ENCODE measurements at places on chromosomes 1 and 21.
A peak's percentile ranks its signal among the peaks of the same experiment; 100 is the strongest.

DNA sequence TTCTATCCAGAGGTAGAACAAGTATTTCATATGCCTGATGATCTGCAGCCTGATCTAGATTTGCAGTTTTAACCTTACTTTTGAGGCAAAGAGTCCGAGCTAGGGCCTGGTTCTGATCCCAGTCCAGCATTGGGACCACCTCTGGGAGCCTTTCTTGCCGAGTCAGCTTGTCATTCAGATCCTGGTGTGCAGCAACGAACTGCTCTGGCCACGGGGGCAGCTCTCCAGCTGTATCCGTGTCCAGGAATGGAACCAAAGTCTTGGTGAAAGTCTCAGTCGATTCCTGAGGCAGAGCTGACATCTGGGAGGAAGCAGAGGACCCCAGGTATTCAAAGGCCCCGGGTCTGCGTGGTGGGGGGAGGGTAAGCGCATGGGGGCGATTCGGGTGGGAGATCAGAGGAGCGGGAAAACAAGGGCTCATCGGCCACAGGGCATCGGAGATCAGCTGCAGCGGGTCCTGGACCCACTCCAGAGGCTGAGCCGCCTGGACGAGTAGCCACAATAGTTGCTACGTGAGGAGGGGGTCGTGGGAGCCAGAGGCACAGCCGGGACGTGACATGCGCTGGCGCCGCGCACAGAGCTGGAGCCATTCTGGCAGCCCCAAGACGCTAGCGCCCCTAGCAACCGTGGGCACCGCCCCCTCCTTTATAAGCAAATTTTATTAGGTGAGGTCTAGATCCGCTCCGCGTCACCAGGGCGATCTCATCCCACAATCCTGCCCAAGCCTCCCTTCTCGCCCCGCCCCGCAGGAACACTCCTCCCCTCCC lies 32.4 kb upstream of the BSDC1 start:
- no peak for DNase-seq

- no peak for DNase-seq
Observed at GRCh38 chr1:7104339-7104738, 319.1 kb downstream of the CAMTA1 start.

- DNase-seq: no peak
Observed at GRCh38 chr1:25486602-25487001, 55.9 kb downstream of the MACO1 start.

GRCh38 chr1:9281071-9281827 lies 11.4 kb upstream of the SPSB1 start:
- no peak for DNase-seq

GRCh38 chr1:72896256-72896655 lies 613.9 kb upstream of the NEGR1 start:
- DNase-seq: no peak

GRCh38 chr1:203173566-203173965 lies 2.1 kb downstream of the MYBPH start:
- no peak for DNase-seq

- no peak for DNase-seq
Observed at GRCh38 chr1:89794406-89794805, 26.4 kb upstream of the LRRC8D start.

GRCh38 chr1:47621977-47622376 lies 184.1 kb downstream of the FOXD2 start:
- DNase-seq: no peak

- DNase-seq: no peak
Observed at GRCh38 chr1:30727824-30728223, 4.4 kb upstream of the MATN1 start.

DNA sequence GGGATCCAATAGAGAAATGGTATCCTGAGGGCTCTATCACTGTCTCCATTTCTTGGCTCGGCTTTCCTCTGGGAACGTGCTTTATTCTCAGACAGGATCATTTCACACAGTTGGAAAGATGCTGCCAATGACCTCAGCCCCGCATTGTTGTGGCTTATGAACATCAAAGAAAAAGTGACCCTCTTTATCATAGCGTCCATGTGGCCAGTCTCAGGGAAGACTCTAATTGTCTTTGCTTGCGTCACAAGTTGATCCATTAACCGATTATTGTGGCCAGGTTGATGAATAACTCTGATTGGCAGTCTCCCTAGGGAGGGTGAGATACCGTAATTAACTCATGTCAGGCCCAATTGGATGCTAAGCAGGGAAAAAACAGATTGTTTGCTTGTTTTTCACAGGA lies 10.4 kb upstream of the TMEM9 start:
- DNase-seq: no peak

DNA sequence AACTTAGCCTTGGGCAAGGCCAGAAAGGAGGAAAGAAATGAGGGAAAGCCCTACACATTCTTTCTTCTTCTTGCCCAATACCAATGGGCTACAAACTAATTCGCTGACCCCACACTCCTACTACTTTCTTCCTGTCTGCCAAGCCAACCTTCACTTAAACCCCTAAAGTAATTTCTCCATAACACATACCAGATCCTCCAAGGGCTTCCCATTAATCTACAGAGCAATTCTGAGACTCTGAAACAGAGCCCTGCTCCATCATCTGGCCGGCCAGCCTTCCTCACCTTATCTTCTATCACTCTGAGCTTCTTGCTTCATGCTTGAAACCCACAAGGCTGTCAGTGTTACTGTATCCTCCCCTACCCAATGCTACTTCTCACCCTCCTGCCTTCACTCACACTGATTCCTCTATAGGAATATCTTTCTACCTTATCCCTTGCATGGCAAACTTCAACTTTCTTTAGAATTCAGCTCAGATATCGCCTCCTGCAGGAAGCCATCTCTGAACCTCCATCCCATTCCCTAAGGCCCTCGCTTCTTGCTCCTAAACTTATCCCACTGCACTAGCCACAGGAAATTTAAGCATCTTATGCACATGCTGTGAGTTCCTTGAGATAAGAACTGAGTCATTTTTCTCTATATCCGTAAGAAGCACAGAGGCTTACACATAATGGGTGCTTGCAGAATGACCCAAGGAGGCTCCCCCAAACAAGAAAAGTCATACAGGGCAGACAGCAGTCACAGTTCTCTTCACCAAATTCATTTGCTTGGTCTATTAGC lies 81.9 kb downstream of the JAK1 start:
- no peak for DNase-seq

DNA sequence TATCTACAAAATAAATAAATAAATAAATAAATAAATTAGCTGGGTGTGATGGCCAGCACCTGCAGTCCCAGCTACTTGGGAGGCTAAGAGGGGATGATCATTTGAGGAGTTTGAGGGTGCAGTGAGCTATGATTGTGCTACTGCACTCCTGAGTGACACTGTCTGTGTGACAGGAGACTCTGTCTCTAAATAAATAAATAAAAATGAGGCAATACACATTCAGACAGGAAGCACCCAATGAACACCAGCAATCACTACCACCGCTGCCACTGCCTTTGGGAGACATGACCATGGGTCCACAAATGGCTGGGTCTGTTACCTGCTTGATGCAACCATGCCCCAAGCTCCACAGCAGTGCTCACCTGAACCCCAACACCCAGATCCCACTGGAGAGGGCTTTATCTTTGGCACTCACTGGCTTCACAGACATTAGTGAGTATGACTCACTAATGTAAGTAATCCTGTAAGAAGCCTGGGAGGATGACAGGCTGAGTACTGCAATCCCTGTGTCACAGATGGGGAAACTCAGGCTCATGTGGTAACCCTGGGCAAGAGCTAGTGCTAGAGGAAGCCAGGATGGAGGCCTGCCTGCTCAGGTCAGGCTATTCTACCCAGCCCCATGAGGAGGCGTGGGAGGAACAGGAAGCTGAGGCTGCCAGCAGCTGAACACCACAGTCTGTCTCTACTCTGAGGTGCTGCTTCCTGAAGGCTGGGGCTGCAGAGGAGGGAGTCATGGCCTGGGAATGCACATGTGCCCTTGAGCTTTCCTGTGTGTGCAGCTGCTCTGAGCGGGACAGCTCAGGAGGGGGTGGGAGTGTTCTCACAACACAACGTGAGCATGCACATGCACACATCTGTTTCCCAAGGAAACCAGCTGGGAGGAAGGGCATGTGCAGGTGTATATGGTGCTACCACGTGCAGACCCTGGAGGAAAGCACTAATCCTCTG lies 43.0 kb downstream of the SLC9A1 start:
- peak; percentile 31 for DNase-seq

DNA sequence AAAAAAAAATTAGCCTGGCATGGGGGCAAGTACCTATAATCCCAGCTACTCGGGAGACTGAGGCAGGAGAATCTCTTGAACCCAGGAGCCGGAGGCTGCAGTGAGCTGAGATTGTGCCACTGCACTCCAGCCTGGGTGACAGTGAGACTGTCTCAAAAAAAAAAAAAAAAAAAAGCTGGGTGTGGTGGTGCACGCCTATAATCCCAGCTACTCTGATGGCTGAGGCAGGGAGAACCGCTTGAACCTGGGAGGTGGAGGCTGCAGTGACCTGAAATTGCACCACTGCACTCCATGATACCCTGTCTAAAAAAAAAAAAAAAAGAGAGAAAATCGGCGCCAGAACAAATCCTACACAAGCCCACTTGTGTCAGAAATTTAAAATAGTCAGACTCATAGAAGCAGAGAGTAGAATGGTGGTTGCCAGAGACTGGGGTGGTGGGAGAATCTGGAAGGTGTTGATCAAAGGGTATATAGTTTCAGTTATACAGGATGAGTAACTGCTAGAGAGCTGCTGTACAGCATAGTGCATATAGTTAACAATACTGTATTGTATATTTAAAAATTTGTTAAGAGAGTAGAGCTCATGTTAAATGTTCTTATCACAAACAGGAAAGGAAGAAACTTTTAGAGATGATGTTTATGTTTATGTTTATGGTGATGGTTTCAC lies 9.6 kb downstream of the DIP2A start:
- no peak for DNase-seq

GRCh38 chr1:161885003-161885402 lies 118.9 kb downstream of the ATF6 start:
- no peak for DNase-seq

GRCh38 chr21:26140164-26140579 lies 30.4 kb downstream of the APP start:
- no peak for DNase-seq

- no peak for DNase-seq
Observed at GRCh38 chr1:108028841-108029388, 63.9 kb upstream of the VAV3 start.

GRCh38 chr1:155037043-155037442 lies 3.4 kb downstream of the DCST1 start:
- DNase-seq: no peak

DNA sequence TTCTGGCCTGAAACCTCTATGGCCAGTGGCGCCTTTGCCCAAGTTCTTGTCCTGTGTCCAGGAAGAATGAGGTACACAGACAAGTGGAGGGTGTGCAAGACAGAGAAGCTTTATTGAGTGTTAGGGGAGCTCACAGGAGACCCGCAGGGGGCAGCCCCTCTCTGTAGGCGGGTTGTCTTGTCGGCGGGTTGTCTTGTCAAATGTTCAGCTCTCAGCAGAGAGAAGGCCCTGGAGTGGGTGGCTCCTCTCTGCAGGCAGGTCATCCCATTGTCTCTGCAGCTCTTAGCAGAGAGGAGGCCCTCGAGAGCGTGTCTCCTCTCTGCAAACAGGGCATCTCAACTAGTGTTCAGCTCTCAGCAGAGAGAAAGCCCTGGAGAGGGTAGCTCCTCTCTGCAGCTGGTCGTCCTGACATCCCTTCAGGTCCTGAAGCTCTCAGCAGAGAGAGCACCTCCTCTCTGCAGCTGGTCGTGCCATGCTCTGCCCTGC lies 11.0 kb downstream of the COL6A2 start:
- DNase-seq: no peak

Measured in effector CD8-positive, alpha-beta T cell (primary cell).